Mesenchymal stem cell (in vitro differentiated cells and primary cell): ENCODE measurements at places on chromosomes 4 and X.

- DNase-seq: no peak
- no peaks in the 10 kb centered on the region for H3K27me3 ChIP-seq
- no peaks in the 10 kb centered on the region for H3K4me1 ChIP-seq
- H3K4me3 ChIP-seq: no peak overlapping the region
- H3K36me3 ChIP-seq: no peaks in the 10 kb centered on the region
These were observed 388.6 kb upstream of the MAGEB2 start for GRCh38 chrX:29826742-29827141.

DNA sequence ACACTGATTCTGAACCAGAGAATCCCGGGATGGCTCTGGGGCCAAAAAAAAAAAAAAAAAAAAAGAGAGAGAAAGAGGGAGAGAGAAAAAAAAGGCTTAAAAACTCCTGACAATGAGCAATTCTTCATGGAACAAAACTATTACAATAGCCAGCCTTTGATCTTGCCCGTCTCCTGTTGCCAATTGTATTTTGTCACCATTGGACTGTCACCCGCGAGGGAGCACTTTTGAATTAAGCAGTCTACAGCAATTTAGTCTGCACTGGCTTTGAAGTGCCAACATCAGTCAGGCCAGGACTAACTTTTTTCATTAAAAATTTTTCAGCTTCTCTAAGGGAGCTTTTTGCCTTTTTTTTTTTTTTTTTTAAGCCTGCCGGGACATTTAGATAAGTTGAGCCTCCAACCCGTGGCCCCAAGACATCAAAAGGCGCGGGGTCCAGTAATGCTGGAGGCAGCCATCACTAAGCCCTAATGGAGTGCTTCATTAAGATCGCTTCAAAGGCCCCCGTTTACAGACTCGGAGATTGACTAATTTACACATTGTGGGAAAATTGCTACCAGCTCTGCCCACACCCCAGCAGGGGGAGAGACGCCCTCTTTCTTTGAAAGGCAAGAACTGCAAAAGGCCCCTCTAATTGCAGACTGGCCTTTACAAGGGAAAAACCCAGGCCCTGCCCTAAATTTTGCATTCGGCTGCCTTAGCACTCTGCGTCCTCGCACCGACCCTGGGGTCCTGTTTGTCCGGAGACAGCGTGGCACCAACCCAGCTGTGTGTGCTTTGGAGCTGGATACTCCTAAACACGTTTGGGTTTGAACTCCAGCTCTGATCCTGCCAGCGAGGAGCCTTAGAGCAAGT, 98.1 kb upstream of the MSX1 start:
- no peak overlapping the region for H3K4me3 ChIP-seq
- peaks cover 19% of the 10 kb centered on the region for H3K4me1 ChIP-seq
- DNase-seq: peak; percentile 29
- no peaks in the 10 kb centered on the region for H3K36me3 ChIP-seq
- peaks cover 14% of the 10 kb centered on the region for H3K27me3 ChIP-seq

DNA sequence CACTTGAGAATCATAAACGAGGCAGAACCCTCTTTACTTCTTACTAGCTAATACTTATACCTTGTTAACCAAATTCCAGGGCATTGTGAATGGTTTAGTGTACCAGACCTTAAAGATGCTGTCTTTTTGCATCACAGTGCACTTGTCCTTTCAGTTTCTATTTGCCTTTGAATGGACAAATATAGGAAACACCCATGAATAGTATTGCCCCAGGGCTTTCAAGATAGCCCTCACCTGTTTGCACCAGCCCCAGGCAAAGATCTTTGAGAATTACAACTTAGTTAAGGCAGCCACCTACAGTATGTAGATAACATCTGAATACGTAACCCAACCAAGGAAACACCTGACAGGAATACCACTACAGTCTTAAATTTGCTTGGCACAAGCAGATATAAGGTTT, 60.8 kb upstream of the CT45A1 start:
- H3K36me3 ChIP-seq: no peaks in the 10 kb centered on the region
- H3K27ac ChIP-seq: no peak overlapping the region
- H3K4me3 ChIP-seq: no peak overlapping the region
- no peak for DNase-seq
- no peaks in the 10 kb centered on the region for H3K4me1 ChIP-seq
- no peaks in the 10 kb centered on the region for H3K27me3 ChIP-seq

- H3K27me3 ChIP-seq: no peaks in the 10 kb centered on the region
- H3K36me3 ChIP-seq: no peaks in the 10 kb centered on the region
- H3K27ac ChIP-seq: no peak overlapping the region
- H3K4me3 ChIP-seq: no peak overlapping the region
- DNase-seq: no peak
- H3K4me1 ChIP-seq: no peaks in the 10 kb centered on the region
These were observed 229.7 kb upstream of the GALNT7 start for GRCh38 chr4:172938870-172939269.

- no peaks in the 10 kb centered on the region for H3K36me3 ChIP-seq
- H3K27me3 ChIP-seq: no peaks in the 10 kb centered on the region
- H3K4me1 ChIP-seq: no peaks in the 10 kb centered on the region
These were observed 1050.8 kb downstream of the C4orf33 start for GRCh38 chr4:130146773-130147172.

DNA sequence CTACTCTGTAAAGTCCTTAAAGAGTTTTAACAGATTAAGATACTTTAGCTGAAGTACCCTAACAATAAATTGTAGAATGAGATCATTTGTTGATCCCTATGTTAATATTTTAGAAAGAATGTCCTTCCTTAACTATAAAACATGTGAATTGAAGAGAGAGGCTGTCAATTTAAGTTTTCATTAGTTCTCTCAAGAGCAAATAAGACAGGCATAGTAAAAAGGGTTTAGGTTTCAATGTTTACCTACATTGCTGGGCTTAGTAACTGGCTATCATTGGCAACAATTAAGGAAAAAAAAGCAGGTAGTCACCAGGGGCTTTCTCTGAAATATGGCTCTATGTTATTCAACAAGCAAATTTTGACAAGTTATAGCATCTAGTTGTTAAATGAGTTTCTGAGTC, 91.5 kb downstream of the ATRX start:
- H3K4me1 ChIP-seq: no peaks in the 10 kb centered on the region
- H3K27ac ChIP-seq: no peak overlapping the region
- H3K36me3 ChIP-seq: peaks cover 47% of the 10 kb centered on the region

- H3K27ac ChIP-seq: no peak overlapping the region
- H3K4me1 ChIP-seq: no peaks in the 10 kb centered on the region
- H3K27me3 ChIP-seq: peaks cover 28% of the 10 kb centered on the region
- no peak overlapping the region for H3K4me3 ChIP-seq
These were observed 44.4 kb upstream of the LGI2 start for GRCh38 chr4:25075129-25075528.

- DNase-seq: no peak
- H3K36me3 ChIP-seq: no peaks in the 10 kb centered on the region
- no peaks in the 10 kb centered on the region for H3K27me3 ChIP-seq
- H3K4me1 ChIP-seq: no peaks in the 10 kb centered on the region
- H3K27ac ChIP-seq: no peak overlapping the region
These were observed 39.7 kb downstream of the REPS2 start for GRCh38 chrX:16986169-16986568.

DNA sequence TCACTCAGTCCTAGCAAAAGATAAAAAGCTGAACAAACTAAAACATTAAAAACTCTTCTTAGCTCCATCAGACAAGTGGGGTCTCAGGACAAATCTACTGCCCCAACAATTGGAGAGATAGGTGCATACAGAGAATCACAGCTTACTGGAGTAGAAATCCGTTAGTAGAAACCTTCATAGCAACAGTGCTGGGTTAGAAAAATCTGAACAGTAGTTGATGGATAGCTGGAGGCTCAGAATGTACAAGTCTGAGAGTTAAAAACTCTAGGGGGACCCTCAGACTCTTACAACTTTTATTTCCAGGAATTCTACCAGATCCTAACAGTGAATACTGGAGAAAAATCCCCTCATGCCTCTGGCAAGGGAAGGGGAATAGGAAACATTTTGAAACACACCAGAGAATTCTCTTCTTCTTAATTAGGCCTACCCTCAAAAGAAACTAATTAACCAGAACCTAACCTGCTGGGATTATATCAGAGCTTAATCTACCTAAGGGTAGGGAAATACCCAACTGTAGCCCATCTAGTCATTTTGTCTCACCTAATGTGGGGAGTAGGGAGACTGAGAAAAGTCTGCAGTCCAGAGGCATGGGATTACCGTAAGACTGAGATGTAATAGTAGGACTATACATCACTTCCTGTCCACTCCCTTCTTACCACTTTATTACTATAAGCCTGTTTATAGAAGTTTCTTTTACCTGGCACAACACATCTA, 165.0 kb upstream of the CTSO start:
- H3K27me3 ChIP-seq: no peaks in the 10 kb centered on the region
- H3K36me3 ChIP-seq: no peaks in the 10 kb centered on the region
- no peak overlapping the region for H3K27ac ChIP-seq
- DNase-seq: no peak
- peaks cover 3% of the 10 kb centered on the region for H3K4me1 ChIP-seq

GRCh38 chr4:2850966-2851798, 7.5 kb downstream of the ADD1 start:
- H3K36me3 ChIP-seq: peaks cover 19% of the 10 kb centered on the region
- DNase-seq: no peak
- peaks cover 6% of the 10 kb centered on the region for H3K4me1 ChIP-seq
- peak overlapping the region; percentile 44 for H3K27ac ChIP-seq

GRCh38 chr4:23635468-23635867, 254.4 kb downstream of the PPARGC1A start:
- H3K27ac ChIP-seq: no peak overlapping the region
- H3K27me3 ChIP-seq: no peaks in the 10 kb centered on the region
- no peaks in the 10 kb centered on the region for H3K36me3 ChIP-seq
- H3K4me1 ChIP-seq: no peaks in the 10 kb centered on the region
- H3K4me3 ChIP-seq: no peak overlapping the region
- DNase-seq: no peak

DNA sequence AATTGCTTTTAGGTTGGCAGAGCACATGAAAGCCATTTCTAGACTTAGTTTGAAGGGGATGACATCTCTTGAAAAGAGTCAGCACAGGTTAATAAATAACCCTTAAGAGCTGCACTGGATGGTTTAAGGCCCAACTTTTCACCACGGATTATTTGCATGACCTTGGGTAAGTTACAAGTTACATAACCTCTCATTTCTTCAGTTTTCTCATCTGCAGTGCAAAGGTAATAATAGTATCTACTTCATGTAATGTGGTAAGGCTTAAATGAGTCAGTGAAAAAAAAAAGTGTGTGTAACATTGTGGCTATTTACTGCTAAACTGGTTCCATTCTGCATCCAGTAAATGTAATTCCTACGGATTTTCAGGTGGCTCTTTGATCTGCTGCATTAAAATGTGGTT, 715.8 kb downstream of the CCSER1 start:
- H3K27me3 ChIP-seq: no peaks in the 10 kb centered on the region
- H3K27ac ChIP-seq: peak overlapping the region; percentile 38
- H3K36me3 ChIP-seq: no peaks in the 10 kb centered on the region

GRCh38 chr4:10875144-10875799, 190.7 kb upstream of the CLNK start:
- H3K4me1 ChIP-seq: peaks cover 1% of the 10 kb centered on the region
- H3K4me3 ChIP-seq: no peak overlapping the region
- H3K27ac ChIP-seq: no peak overlapping the region
- H3K36me3 ChIP-seq: no peaks in the 10 kb centered on the region
- DNase-seq: no peak

DNA sequence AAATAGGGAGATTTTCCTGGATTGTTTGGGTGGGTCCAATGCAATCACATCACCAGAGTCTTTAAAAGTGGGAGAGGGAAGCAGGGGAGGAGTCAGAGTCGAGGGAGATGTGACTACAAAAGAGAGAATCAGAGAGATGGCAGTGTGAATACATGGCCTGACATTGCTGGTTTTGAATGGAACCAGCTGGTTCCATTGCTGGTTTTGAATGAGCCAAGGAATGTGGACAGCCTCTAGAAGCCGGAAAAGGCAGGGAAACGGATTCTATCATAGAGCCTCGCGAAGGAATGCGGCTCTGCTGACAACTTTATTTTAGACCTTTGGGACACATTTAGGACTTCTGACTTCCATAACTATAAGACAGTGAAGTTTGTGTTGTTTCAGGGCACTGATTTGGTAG, 627.0 kb upstream of the HTR2C start:
- peaks cover 2% of the 10 kb centered on the region for H3K27me3 ChIP-seq
- no peak for DNase-seq
- H3K27ac ChIP-seq: no peak overlapping the region
